Activated T-helper 9 cell treated with anti-CD3 and anti-CD28 coated beads, Interleukin-2, amount 50 U/mL, for 16 hours (primary cell): ENCODE measurements at places on chromosomes 6 and 20.

GRCh38 chr20:63062188-63063140 is 55.7 kb upstream of the BHLHE23 start:
- DNase-seq = no peak

DNA sequence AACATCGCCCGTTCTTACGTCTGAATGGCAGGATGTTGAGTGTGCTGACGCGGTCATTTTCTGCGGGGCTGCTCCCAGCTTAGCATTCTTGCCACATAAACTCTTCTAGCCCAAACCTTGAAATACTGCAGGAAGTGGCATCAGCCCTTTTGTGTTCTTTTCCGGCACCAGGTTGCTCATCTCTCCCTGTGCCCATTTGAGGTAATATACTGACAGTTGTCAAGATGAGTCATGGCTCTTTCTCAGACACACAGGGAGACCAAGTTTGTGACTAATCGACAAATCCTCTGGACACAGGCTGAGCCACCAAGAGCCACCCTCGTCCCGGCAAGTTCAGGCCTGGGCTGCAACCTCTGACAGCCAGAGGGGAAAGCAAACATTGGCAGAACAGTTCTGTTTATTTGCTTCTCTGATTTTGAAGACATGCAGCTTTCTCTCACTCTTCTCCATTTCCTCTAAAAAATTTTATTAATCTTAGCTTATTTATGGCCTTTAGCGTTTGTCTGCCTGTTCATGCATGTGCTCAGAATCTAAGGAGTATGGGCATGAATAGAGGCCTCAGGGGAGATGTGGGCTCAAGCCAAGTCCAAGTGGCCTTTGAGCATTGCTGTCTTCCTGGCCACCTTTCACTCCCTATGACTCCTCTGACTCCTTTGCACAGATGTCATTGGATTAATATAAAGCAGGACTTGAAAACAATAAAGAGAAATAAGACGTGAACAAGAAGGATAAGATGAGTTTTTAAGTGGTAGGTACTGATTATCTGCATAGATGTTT is 328.2 kb upstream of the JAG1 start:
- DNase-seq = no peak

- DNase-seq = no peak
Observed at GRCh38 chr6:144876689-144877088, 591.6 kb downstream of the UTRN start.

GRCh38 chr6:127299522-127300240 is 33.0 kb downstream of the RNF146 start:
- no peak for DNase-seq
